ENCODE measurements at places on chromosomes 3 and 15.

- DNase-seq: peak; percentile 14
Measured at GRCh38 chr3:133939463-133939835, 43.8 kb upstream of the RAB6B start.

DNA sequence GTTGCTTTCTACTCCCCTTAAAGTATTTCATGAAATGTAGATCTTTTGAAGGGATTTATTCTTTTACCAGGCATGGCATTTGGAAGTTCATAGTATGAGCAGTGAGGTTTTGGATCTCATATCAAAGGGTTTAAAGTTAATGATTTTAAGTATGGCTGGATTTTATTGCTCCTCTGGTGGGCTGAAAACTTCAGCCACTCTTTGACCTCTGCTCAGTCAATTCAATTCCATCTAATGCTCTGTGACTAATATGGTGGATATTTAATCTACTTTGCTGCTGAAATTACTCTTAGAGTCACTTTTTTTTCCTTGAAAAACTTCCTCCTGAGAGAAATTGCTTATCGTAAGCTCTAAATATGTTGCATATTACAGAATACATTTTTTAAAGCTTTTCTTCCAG, 218.6 kb downstream of the NR2F2 start:
- DNase-seq: no peak

GRCh38 chr15:90545095-90545494, 15.4 kb downstream of the CRTC3 start:
- DNase-seq: no peak

DNA sequence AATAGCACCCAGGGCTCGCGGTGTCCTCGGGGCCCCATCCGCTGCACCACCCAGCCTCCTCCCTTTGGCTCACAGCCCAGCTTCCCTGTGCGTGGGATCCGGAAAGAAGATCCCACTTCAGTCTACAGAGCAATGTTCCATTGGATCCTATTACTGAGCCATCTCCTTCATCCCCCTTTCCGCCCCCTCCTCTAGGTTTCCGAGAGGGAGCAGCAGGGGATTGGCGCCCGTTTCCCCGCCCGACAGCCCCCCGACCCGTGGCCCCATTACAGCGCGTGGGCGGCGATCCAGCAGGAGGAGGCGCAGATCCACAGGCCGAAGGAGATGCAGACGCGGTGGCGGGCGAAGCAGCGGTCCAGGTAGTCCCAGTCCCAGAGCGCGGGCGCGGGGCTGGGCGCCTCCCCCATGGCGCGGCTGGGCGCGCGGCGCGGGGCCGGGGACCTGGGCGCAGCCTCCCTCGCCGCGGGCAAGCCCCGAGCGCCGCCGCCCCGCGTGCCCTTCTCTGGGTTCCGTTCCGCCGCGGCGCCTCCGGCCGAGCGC, 340 bp downstream of the TMEM44 start:
- peak; percentile 20 for DNase-seq

GRCh38 chr3:171966533-171967136, 72.7 kb upstream of the FNDC3B start:
- no peak for DNase-seq

DNA sequence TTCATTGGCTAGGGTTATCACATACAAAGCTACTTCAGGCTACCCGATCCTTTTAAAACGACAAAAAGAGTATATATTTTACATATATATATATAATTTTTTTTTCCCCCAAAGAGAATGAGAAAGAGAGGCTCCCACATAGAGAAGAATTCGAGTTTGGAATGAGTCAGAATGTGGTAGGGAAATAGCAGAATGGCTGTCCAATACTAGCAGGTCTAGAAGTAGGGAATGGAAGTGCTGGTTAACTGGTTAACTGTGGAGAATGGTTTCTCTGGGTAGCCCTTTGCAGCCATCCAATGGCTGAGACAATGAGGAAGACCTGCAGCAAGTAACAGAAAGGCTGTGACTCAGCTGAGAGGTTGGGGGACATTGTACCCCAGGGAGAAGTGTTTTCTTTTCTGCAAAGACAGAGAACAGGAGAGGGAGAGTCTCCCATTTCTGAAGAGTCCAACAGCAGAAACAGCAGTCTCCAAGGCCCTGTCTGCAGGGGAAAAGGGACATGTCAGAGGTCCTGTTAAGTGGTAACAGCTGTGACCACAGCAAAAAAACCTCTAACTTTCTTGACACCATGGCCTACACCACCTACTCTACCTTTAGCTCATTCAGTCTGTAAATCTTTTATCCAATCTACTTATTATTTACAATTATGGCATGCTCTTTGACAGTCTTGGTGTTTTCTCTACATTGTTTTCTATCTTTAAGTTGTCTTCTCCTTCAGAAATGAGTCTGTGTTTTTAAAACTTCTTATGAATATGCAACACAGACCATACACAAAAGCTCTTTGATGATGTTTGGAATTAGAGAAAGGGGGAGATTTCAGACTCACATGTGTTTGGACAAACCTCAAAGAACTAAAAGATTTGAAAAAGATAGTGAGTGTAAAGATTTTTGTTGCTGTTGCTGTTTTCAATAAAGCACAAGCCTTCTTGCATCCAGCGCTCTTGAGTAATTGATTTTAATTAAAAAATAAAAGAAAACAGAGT, 116.1 kb upstream of the SLC7A14 start:
- DNase-seq: no peak

DNA sequence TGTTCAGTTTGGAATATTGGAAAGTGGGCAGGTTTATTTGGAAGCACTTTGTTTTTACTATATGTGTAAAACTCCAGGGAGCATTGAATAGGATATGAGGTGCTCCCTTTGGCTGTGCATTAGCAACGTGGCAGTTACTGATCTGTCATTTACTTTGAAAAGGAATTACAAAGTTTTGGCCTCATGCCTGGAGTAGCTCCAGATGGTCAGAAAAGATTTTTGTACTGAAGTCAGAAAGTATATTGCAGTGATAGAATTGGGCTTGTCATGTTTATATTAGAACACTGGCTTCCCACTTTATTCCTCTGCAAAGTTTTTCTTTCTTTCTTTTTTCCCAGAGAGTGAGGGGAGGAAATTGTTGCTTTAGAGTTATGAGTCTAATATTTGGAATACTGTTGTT, 26.1 kb downstream of the FNDC3B start:
- DNase-seq: no peak

DNA sequence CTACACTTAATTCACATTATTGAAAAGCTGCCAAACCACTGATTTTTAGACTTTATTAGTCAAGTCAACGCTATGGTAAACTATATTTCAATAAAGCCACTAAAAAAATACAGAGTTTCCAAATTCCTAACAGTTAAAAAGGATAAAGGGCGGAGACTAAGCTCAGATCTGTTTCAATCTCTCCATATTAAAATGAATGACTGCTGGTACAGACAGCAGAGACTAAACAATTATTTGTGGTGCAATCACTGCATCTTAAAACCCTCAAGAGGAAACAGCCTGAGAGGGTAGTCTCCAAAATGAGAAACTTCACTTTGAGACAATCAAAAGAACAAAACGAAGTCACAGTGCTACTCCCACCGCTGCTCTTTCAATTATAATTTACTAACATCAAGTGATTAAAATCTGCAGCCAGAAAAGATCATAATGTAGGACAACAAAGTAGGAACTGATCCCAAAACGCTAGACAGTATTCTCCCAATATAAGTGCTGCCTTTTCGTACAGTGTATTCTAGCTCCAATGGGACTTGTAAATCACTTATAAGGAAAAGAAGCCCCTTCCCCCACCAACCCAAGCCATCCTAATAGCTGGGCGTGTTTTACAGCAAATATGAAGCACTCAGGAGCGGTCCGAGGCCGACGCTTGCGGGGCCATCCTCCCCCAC, 1.2 kb downstream of the UBP1 start:
- DNase-seq: no peak

- DNase-seq: no peak
Measured at GRCh38 chr3:7368597-7368996, 507.7 kb downstream of the GRM7 start.

- no peak for DNase-seq
Measured at GRCh38 chr15:101362359-101362758, 67.3 kb upstream of the SNRPA1 start.

DNA sequence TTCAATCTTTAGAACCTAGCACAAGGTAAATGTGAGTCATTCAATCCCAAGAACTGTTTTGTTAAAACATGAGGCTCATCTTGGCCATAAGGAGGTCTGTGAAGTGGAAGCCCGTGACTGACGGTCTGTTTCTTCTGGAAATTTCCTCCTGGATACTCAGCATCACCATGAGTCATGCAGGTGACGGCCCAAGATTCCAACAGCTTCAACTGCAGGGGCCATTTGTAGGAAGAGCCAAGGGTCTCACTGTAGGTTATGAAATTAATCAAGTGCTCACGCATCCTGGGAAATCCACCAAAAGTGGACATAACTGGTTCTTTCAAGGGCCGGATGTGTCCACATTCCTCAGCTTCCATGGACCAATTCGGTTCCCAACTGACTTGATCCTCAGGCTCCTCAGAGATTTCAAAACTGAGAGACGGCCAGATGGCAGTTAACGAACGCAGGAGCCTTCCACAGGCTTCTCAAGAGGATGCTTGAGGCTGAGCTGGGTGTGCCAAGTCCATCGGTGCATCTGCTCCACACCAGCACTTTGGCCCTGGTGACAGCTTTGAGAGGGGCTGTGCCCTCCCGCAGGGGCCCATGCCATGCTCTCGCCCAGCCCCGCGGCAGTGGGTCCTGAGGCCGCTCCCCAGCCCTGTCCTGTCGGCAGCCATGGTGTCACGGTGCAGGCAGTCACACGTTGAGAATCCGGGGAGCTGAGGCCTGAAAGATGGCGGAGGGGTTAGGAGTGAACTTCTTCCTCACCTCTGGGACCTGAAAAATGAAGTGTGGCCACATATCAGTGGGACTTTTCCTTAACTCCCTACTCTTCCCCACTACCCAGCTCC, 8.5 kb downstream of the MAP6D1 start:
- no peak for DNase-seq

DNA sequence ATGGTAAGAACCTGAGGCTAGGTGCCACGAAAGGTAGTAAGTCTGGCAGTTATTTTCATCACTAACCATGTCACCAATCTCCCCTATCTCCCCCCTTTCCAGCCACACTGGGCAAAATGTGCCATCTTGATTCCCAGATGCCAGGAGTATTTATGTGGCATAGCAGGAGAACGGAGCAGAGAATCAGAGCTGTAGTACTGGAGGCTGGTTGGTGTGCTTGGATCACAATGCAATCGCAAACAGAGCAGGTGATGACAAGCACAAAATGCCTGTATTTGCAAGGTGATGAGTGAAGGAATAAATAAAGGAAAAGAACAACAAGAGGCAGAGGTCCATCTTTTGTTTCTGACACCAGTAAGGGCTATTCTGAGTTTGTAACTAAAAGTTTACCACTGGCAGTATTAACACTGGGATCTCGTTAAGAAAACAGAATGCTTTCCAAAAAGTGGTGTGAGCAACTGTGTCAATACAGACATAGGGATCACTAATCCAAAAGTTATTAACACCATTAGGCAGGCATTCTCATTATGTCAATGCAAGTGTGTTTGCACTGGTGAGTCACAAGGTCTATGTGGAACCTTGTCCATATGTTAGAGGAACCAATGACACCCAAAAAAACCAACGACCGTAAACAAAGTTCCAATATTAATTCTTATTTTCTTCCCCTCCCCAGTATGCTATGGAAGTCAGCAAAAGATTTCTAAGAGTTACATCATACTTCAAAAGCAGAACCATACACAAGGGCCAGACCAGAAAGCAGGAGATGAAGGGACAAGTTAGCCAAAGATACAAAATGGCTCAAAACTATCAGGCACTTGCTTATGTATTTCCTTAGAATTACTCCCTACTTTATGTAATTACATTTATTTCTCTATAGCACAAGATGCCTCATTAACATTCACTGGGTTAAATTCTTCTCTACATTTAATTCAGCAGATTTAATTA, 556.6 kb downstream of the FOXP1 start:
- DNase-seq: no peak

DNA sequence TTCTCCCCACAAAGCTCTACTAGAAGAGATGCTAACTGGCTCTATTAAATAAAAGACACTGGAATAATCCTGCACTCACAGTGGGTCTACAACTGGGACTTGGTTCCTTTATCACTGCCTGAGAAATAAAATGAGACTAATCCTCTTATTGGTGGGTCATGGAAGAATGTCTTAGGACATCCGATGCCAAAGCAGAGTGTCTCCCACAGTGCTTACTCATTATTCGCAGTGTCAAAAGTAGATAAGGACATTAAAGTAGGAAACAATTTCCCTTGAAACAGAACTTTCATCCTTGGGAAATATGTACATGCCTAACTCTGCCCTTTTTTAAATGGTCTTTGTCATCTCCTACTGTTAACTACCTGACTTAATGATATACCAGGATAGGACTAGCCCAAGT, 71.5 kb downstream of the GSK3B start:
- no peak for DNase-seq

DNA sequence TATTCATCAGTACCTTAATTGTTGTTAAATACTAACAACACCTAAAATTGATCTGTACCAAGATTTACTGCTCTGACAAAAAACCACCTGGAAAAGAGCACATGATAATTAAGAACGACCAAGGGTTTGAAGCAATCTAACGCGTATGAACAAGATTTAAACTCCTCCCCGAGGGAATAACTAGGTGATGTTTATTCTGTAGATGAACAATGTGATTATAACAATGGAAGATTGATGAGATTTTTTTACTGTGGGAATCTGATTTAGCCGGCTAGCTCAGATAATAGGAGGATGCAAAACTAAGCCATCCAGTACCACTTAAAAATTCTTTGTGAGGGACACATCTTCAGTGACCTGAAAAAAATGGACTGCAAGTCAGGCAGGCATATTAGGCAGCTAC, 222.1 kb downstream of the FHIT start:
- no peak for DNase-seq

DNA sequence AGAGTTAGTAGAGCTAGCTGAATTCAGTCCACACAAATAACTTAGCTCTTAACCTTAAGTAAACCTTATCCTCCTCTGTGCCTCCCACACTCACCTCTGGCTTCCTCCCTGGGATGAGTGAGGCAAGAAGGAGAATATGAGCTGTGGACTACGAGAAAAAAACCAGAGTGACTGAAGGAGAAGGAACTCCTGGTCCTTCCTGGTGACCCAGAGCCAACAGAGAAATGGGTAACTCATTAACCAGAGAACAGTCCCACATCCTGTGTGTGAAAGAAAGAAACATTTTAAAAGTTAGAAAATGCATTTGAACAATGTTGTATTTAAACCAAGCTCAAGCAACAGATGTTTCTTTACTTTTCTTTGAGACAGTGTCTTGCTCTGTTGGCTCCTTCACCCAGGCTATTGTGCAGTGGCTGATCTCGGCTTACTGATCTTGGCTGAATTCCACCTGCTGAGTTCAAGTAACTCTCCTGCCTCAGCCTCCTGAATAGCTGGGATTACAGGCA, 27.5 kb upstream of the FAM81A start:
- DNase-seq: no peak

DNA sequence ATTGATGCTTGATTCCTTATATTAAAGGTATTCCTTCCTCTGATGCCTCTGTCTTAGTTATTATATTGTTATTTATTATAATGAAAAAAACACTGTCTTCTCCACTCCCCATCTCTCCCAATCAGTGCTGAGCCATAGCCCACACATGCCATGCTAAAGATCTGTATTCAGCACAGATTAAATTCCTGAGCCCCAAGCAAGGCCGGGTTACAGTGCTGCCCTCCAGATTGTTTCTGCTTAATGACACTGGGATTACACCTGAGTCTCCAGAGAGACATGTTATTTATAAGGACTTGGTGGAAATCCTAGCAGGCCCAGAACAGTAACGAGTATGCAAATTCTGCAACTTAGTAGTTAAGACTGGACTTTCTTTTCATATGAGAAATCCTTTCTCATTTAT, 305.9 kb upstream of the UMPS start:
- no peak for DNase-seq
